ENCODE measurements at places on chromosomes 5 and 9.
A peak's percentile ranks its signal among the peaks of the same experiment; 100 is the strongest.

DNA sequence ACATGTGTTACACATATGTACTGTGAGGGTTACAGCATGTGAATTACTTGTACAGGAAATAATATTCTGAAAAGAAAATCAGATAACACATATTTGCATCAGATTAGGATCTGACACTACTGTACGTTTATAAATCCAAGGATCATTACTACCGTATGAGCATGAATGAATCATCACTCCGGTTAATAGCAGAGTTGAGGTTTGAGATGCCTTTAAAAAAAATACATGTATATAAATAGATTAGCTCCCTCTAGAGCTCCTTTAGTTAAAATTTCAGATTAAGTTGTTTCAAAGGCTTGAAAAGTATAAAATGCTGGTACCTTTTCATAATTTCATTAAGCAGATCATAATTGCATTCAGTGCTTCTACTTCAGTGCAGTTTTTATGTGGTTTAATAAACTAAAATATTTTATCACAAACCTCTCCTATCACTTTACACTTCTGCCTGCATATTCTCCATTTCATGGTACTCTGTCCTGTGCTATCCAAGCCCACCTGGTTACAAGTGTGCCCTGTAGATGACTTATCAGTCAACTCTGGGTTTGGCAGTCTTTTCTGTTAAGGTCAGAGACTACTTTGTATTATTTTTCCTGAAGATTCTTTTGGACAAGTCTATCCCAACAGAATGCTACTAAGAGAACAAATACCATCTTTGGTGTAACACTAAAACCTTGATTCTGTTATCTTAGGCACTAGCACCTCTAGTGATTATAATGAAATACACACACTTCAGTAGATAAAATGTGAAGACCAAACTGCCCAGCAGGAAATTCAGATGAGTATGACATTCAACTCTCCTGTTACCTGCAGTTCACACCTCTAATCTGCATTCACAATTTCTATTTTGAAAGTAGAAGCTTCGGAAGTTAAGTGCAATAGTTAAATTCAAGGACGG is 48.0 kb upstream of the POU5F2 start:
- DNase-seq = no peak

DNA sequence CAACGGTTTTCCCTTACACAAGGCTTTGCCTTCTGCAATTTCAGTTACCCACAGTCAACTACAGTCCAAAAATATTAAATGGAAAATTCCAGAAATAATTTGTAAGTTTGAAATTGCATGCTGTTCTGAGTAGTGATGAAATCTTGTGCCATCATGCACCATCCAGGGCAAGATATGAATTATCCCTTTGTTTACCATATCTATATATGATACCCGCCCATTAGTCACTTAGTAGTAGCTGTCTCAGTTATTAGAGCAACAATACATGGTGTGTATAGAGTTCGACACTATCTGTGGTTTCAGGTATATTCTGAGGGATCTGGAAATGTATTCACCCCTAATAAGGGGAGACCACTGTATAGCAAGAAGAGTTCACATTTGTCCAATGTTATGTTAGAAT is 29.4 kb downstream of the ERBIN start:
- no peak for DNase-seq

- no peak for DNase-seq
Measured at GRCh38 chr9:69975681-69976080, 68.0 kb upstream of the MAMDC2 start.

GRCh38 chr9:19232823-19233194 is 2.3 kb downstream of the DENND4C start:
- DNase-seq = no peak

DNA sequence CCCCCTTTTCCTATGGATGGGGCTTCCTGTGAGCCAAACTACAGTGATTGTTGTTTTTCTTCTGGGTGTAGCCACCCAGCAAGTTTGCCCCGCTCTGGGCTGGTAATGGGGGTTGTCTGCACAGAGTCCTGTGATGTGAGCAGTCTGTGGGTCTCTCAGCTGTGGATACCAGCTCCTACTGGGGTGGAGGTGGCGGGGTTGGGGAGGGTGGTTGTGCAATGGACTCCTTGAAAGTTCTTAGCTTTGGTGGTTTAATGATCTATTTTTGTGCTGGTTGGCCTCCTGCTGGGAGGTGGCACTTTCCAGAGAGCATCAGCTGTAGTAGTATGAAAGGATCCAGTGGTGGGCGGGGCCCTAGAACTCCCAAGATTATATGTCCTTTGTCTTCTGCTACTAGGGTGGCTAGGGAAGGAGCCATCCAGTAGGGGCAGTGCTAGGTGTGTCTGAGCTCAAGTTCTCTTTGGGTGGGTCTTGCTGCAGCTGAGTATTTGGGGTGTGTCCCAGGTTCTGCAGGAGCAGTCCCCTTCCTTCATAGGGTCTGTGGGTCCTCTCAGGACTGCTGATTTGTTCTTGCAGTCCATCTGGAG is 275.6 kb upstream of the PAPPA start:
- no peak for DNase-seq

GRCh38 chr5:153888781-153889180 is 149.9 kb downstream of the FAM114A2 start:
- no peak for DNase-seq

DNA sequence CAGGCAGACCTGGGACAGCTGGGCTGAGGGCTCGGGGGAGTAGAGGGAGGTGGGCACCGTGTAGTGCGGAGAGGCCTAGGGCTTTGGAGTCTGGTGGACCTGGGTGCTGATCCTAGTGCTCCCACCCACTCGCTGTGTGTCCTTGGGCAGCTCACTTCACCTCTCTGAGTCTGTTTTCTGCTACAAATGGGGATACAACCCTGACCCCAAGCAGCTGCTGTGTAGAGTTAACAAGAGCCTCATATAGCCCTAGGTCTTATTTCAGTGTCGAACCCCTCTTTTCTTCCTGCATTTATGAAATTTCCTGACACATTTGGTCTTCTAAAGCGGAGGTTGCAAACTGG is 16.4 kb downstream of the ERGIC1 start:
- DNase-seq = no peak

GRCh38 chr9:134570711-134571325 is 70.8 kb upstream of the COL5A1 start:
- no peak for DNase-seq

GRCh38 chr5:174409070-174409469 is 315.3 kb upstream of the MSX2 start:
- no peak for DNase-seq

DNA sequence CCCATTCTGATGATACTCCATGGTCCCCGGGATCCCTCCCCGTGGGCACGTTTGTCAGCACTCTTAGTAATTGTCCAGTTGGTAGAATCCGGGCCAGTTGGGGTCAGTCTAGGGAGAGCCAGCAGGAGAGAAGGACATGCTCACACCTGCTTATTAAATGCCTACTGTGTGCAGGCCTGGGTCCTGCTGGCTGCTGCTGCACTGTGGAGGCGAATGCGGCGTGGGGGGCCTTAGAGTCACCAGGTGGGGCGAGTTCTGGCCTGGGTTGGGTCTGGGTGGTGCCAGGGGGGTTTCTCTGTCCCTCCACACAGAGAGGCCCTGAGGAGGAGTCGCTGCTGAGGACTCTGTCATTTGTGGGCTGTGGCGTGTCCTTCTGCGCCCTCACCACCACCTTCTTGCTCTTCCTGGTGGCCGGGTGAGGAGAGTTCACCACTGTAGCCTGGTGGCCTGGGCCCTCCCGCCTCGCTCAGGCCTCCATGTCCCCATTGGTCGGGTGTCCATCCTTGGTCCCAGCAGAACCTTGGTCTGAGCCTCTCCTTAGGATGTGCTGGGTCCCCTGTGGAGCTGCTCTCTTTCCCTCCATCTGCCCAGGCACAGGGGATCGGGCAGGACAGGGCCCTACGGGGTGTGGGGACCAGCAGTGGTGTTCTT is 17.3 kb downstream of the ADGRD2 start:
- no peak for DNase-seq

GRCh38 chr9:126612813-126613641 is 701 bp upstream of the LMX1B start:
- no peak for DNase-seq

DNA sequence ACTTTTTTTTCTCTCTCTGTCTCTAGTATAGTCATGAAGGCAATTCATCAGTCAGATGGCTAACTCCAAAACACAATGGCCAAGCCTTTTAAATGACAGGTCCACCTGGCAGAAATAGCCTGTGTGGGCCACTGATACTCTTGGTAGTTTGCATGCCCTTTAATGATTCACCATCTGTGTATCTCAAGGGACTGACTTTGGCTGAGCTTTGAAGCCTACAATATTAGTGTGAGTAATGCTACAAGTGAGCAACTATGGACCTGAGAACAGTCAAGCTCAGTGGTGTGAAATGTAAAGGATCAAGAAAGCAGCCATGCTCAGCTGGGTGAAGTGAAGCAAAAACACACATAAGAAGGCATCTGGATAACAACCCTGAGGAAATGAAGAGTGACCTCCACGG is 506.9 kb downstream of the TLE1 start:
- no peak for DNase-seq

DNA sequence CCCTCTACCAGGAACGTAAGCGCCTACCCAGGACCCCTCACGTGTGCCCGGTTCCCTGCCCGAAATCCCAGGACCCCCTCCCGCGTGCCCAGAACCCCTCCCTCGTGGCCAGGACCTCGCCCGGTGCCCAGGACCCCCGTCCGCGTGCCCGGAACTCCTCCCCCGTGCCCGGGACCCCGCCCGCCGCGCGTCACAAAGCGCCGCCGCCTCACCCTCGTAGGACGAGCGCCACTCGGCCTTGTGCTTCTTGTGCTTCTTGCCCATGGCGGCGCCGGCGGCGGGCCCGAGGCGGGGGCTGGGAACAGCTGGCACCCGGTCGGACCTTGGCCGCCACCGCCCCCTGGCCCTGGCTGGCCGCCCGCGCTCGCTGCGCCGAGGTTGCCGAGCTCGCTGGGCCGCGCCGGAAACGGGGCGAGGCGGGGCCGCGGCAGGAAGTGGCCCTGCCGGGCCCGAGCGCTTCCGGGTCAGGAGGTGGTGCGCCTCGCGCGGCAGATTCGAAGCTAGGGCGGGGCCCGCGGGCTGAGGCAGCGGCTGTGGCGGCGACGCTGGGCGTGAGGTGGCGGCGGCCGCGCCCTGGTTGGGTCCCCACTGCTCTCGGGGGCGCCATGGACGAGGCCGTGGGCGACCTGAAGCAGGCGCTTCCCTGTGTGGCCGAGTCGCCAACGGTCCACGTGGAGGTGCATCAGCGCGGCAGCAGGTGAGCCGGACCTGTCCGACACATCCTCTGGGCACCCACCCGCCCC is at the start of the genes BRD9 and TRIP13:
Gene BRD9, minus strand, starts transcription at position 408 of the 743 bp plus-strand sequence. Its CDS starts 144 bp downstream, at position 264.
Gene TRIP13, plus strand, starts transcription at position 491 of the 743 bp plus-strand sequence. Its CDS starts 115 bp downstream, at position 606.
- peak; percentile 72 for DNase-seq

Data from effector memory CD4-positive, alpha-beta T cell (primary cell).